ENCODE measurements at places on chromosomes 12 and 14.

DNA sequence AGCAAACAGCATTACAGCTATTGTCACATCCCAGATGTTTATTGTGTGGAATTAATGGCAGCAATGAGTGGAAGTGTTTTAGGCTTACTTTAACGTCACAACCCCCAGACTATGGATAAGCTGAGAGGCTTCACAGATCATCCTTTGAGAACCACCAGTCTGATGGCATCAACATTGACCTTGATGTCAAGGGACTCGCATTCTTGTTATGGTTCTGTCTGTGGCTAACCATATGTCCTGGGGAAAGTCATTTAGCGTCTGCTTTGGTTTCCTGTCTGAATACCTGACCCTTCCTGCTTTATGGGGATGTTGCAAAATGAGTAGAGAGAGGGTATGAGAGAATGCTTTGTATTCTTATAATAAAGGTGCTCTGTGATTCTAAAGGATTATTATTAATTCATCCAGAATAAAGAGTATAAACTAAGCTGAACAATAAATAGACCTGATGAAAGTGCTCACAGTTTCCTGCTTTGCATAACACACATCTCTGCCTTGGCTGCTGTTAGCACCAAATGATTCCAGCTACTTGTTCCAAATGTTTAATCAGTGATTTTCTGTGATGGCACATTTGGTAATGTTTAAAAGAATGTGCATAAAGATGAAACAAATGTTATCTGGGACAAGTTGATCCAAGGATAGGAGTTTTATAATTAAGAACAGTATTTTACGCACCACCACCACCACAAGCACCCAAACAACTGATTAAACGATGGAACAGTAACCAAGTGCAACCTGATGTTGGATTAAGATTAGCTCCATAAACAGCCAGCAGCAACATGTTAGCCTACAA lies 116.9 kb upstream of the LRIG3 start:
- DNase-seq: peak; percentile 22

DNA sequence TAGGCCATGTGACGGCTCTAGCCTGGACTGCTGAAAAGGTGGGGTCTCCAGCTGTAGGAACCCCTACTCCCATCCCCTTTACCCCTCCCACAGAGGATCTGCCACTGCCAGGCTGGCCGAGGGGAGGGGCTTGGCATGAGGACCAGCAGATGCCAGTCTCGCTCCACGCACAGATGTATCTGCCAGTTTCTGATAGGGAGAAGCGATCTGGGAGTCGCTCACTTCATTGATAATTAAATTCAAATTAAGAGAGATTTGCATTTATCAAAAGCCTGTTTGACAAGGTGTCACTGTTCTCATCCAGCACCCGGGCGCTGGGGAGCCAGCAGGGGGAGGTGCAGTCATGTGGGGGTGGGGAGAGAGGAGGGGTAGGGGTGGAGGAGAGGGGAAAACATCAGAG lies 217.6 kb upstream of the MYL2 start:
- DNase-seq: no peak

DNA sequence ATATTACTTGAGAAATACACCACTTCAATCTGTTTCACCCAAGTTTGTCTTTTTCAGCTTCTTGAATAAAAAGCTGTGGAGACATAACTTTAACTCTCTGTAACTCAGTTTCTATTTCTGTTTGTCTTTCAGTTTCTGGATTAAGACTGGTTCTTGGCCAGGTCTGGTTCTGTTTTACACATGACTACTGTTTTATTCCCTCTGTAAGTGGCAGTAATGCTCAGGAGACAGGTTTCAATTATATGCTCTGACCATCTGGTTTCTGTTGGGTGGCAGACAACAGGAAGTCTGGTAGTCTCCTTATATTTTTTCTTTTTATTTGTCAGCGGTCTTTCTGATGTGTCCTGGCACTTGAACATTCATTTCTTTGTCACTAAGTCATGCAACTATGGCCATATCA lies 102.9 kb downstream of the RPS29 start:
- DNase-seq: no peak

DNA sequence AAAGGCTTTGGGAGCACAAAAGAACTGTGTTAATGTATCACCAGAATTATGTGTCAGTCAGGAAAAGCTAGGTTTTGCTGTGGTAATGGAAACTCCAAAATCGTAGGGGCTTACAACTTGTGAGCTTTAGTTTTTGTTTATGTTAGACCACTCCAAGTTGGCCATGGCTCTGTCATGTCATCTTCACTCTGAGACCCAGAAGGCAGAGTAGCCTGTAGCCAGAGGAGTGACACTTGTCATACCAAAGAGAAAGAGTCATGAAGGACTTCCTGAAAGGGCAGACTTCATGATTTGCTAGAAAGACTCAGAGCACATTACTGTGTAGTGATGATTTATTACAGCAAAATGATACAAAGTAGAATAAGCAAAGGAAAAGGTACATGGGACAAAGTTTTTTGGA lies 133.6 kb upstream of the SSTR1 start:
- no peak for DNase-seq

DNA sequence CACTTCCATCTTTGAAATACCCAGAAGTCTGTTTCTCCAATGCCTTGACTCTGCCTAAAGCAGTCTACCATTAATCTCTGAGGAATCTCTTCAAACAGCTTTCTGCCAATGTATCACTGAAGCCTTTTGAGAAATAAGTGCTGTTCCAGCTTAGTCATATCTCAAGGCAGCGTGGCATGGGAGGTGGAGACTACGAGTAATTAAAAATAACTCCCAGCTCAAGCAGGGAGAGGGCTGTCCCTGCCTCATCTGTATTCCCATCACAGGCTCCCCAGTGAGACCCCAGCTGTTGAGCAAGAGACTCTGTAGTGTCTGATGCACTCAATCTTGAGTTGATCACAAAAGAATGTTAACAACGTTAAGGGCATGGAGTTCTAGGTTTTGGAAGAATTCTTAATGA lies 700.6 kb downstream of the DIO2 start:
- DNase-seq: no peak

GRCh38 chr12:52446367-52447045 lies 5.4 kb downstream of the KRT6B start:
- DNase-seq: no peak

- peak; percentile 87 for DNase-seq
Observed at GRCh38 chr12:20212658-20213555, 155.4 kb upstream of the PDE3A start.

DNA sequence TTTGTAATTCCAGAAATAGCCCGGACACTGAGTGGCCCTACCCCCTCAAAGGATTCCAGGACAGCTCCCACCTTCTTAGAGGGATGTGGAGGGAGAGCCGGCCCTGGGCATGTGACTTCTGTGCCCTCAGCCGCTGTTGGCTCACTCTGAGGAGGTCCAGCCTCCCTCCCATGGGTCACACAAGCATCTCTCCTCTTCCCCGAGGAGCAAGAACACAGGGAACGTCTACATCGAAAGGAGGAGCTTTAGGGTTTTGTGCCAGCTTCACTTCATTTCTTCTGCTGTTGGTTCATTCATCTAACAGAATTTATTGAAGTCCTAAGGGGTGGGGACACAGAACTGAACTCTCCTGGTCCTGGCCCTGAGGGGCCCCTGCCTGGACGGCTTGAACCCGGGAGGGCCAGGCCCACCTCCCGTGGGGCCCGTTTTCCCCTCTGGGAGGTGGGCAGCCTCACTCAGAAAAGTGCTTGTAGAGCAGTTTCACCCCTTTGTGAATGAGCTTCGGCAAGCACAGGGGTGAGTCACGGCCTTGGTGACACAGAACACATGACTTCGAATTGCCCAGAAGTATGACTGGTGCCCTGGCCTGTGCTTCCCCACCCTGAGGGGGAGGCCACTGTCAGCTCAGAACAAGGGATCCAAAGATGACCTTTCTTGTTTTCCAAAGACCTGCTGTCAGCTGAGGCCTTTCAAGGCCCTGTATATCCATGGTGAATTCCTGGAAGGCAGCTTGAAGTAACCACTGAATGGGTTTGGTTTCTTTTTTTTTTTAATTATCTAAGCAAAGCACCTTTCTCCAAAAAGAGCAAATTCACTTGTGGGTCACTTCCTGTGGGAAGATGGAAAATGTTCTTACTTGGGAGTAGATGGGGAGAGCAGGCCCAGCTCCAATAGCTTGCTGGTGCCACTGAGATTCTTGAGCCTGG lies 39.2 kb downstream of the NFKBIA start:
- peak; percentile 81 for DNase-seq

DNA sequence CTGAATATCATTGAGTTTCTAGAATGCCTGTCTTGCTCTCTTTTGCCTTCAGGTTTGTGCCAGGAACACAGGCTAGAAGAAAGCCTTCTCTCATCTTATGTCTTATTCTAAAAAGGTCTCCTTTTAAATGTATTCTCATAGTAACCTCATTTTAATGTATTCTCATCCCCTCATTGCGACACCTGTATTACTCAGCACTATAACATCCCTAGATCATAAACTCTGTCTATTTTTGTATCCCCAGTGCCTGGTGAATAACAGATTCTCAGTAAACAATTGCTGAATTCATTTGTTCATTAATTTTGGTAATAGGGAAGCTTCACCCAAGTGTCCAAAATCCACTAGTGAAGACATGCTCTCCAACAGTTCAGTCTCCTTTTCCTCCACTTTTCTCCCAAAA lies 8.8 kb upstream of the LRRK2 start:
- DNase-seq: no peak

DNA sequence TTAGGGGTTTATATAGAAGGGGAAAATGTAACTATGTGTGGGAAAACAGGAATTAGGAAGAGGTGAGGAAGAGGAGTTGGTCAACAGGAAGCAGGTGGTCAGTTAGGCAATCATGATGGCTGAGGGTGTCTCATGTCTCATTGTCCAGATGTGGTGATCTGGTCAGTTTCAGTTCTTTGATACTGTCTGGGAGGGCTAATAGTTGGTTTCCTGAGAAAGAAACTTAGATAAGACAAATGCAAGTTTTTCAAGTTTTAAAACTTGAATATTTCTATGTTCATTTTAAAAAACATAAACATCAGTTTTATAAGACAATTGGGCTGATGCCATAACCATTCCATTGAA lies 1121.8 kb upstream of the USP15 start:
- DNase-seq: no peak

GRCh38 chr12:76777765-76778216 lies 13.9 kb downstream of the ZDHHC17 start:
- no peak for DNase-seq

DNA sequence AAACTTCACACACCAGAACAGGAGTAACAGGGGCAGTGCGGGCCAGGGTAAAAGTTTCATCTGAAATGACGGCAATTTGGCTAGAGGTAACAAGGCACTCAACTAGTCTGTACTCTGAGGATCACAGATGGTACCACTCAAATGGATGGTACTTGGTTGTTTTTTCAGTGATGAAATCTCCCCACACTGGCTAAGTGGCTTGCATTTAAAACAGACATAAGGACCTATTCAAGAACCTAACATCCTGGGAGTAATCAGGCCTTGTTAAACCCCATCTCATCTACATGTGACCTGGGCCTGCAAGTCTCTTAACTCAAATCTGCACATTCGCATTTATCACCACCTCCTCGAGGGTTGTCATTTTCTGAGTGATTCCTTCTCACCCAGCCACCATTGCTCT lies 90.8 kb downstream of the PRKAB1 start:
- no peak for DNase-seq

GRCh38 chr12:105476616-105477015 lies 146.1 kb downstream of the C12orf75 start:
- no peak for DNase-seq

DNA sequence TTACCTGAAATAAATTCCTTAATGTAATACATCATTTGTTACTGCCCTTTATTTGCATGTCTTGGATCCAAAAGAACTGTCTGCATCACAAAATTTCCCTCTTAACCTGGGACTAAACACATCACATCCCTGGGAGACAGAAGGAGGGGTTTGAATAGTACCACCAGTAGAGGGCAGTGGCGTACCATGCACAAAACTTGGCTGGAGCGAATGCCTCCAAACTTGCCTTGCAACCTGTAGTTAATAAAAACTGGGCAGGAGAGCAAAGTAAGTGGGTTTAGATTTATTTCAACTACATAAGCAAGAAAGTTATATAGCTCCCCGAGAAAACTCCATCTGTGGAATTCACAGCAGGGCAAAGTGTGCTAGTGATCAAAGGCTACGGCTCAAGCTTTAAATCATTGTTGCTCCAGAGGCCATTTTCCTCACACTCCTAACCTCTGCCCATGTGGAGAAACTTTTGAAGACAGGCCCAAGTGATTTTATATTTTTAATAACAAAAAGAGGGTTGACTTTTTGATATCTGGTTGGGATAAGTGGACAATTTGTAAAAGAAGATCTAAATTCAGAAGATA lies 1176.7 kb upstream of the SEL1L start:
- peak; percentile 70 for DNase-seq

- DNase-seq: peak; percentile 54
Observed at GRCh38 chr12:119180380-119181040, 1.8 kb downstream of the HSPB8 start.

- peak; percentile 52 for DNase-seq
Observed at GRCh38 chr12:50924439-50925341, 27.7 kb upstream of the HIGD1C start.

DNA sequence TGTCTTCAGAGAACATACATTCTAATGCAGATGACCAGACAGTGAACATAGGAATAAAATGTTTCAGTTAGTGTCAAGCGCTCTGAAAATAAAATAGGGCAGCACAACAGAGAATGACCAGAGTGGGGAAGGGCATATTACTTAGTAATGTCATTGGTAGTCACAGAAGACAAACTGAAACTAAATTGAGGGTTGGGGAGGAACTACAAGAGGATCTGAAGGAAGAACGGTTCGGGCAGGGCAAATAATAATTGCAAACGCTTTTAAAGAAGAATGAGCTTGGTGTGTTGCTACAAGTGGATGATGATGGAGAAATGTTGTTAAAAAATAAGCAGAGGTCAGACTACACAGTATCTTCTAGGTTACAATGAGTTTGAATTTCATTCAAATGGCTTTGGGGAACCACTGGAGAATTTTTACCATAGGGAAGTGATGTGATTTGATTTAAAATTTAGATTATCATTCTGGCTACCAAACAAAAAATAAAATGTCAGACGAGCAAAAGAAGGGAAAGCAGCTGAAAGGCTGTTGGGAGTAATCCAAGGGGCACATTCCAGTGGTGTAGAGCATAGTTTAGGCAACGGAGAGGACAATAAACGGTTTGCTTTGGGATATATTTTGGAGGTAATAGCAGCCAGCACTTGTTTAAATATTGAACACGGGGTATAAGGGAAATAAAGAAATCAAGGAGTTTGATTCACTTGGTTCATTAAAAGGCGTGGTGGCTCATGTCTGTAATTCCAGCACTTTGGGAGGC lies 56.3 kb upstream of the SLC6A13 start:
- DNase-seq: no peak

DNA sequence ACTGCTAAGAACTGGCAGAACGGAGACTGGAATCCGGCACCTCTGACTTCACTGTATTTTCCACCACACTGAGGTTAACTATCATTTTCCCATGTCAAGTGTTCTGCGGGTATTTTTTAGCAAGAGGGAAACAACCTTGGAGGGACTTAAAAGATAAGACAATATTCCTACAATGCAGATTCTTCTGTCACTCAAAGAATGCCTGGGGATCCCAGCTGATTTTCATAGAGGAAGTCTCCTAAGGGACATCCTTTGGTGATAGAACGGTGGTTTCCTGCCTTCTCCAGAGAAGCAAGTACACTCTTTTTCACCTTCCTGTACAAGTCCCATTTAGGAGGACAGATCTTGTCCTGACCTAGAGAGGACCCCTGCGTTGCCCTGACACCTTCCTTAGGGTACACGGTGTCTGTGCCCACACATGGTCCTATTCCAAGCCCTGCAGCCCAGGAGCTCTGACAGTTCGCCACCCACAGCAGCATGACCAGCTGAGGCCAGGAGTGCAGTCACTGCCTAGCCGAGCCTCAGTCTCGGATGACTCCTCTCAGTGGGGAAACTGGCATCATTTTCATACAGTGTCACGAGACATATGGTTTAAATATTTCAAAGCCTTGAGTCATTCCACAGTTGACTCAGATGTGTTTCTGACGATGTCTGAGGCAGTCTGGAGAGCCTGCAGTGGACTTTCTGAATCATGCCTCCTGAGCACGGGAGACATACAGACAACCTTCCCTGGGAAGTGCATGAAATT lies 181.3 kb upstream of the FKBP4 start:
- DNase-seq: peak; percentile 85

Measured in urothelium cell line (cell line).